ENCODE measurements at places on chromosomes 1 and 21. TPM values are rescaled to one million over a fixed set of nuclear protein-coding genes. Genes with fewer than 3 reads are reported as not detected.
A peak's percentile ranks its signal among the peaks of the same experiment; 100 is the strongest.

- H3K4me1 ChIP-seq: peaks cover 7% of the 10 kb centered on the region
- no peak within 1 kb of the TSS for H3K27ac ChIP-seq
- peak; percentile 72 for DNase-seq
- H3K36me3 ChIP-seq: no peaks in the 10 kb centered on the region
Observed at GRCh38 chr1:99264201-99265021, at the start of gene PLPPR4. Gene PLPPR4 (plus strand): TSS chr1:99264492. CDS start chr1:99264594, 102 bp downstream.

DNA sequence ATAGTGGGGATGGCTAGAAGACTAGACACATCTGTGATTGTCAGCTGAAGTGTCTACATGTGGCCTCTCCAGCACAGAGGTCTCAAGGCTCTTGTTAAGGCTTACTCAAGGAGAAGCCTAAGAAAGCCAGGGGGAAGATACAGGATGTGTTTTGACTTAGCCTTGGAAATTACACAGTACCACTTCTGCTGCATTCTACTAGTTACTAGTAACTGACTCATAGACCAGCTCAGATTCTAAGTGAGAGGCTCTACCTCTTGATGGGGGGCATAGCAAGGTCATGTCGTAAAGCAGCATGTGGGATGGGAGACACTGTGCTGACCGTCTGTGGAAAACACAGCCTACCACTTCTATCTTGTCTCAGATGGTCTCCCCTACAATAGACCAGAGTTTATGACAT lies 99.5 kb downstream of the UBE2U start:
- no peaks in the 10 kb centered on the region for H3K27me3 ChIP-seq
- no peak overlapping the region for H3K27ac ChIP-seq

- H3K4me3 ChIP-seq: no peak overlapping the region
- H3K4me1 ChIP-seq: peaks cover 8% of the 10 kb centered on the region
- no peak overlapping the region for H3K27ac ChIP-seq
- DNase-seq: no peak
- H3K36me3 ChIP-seq: no peaks in the 10 kb centered on the region
- no peaks in the 10 kb centered on the region for H3K27me3 ChIP-seq
Observed at GRCh38 chr21:26120828-26121227, 49.7 kb downstream of the APP start.

GRCh38 chr21:34630536-34631143 lies 15.7 kb upstream of the RCAN1 start:
- DNase-seq: no peak
- no peak overlapping the region for H3K27ac ChIP-seq
- H3K36me3 ChIP-seq: no peaks in the 10 kb centered on the region
- no peak overlapping the region for H3K4me3 ChIP-seq
- no peaks in the 10 kb centered on the region for H3K27me3 ChIP-seq
- H3K4me1 ChIP-seq: no peaks in the 10 kb centered on the region

DYNLT5 gene
- 0.72 TPM for total RNA-seq

DNA sequence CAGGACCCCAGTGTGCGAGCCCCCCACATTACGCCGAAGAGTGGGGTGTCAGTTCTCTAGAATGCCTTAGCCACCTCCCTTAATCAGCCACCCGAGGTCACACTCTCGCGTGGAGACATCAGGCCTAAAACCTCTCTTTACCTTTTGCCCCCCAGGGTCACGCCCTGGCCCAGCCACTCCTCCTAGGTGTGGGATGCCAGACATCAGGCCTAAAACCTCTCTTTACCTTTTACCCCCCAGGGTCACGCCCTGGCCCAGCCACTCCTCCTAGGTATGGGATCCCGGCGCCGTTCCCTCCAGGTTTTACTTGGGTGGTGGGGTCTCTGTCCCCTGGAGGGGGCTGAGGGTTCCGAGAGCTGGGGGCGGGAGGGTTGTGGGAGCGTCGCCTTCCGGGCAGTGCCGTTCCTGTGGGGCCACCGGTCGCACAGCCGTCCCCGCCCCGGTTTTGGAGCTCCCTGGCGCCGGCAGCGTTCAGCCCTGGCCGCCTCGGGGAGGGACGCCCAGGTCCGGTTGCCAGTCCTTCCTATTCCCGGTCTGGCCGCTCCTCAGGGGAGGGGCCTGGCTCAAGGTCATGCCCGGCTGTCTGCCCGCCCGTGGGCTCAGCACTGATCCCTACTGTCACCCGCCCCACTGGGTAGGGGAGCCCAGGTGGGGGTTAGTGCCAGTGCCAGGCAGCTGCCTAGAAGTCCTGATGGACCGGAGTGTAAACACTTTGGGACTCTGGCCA lies 882 bp downstream of the VPS13D start:
- H3K27me3 ChIP-seq: no peaks in the 10 kb centered on the region
- peaks cover 15% of the 10 kb centered on the region for H3K36me3 ChIP-seq
- peaks cover 31% of the 10 kb centered on the region for H3K4me1 ChIP-seq
- H3K4me3 ChIP-seq: peak overlapping the region; percentile 91

SPRR1B gene
- not detected for total RNA-seq

FCMR gene
- total RNA-seq: 193 TPM

RGS13 gene
- 1.7 TPM for total RNA-seq

KRTCAP2 gene
- 140 TPM for total RNA-seq

DNA sequence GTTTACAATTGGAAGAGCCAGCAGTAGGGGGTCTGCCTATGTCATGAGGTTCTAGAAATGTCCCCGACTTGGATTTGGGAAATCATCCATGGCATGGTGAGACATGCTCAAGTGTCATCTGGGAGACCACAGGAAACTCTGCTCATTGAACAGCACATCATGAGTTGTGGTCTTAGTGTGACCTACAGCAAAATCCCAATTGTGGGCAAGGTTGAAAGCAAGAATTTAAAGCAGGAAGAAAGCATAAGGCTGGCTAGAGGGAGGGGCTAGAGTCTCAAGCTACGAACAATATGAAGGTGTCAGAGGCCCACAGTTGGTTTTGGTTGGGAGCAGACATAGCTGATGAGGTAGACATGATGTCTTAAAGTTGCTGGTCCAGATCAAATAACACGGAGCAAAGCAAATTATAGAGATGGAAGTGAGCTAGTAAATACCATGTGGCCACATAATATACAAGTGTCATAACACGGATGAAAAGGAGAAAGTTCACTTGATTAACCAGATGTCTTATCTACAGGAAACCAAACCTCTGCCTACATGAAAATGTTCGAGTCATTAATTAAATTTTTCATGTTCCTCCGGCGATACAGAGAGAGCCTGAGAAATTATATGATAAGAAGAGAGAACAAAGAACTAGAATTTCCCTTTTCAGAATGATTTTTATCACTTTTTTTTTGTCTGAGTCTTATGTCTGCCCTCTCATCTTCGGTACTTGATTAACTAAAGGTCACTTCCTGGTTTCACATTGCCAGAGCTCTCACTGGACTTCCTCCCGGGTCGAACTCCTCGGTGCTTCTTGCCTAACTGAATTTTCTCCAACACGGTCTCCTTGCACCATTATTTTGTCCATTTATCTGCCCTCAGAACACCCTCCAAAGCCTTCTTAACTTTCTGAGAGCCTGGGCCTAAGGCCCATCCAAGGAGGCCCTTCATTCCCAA lies 67.5 kb upstream of the DUSP10 start:
- no peak overlapping the region for H3K4me3 ChIP-seq
- H3K36me3 ChIP-seq: no peaks in the 10 kb centered on the region
- no peaks in the 10 kb centered on the region for H3K27me3 ChIP-seq
- peaks cover 9% of the 10 kb centered on the region for H3K4me1 ChIP-seq

GRCh38 chr1:16967095-16967575 lies 13.3 kb downstream of the MFAP2 start:
- H3K27ac ChIP-seq: no peak overlapping the region
- no peak for DNase-seq
- H3K4me1 ChIP-seq: no peaks in the 10 kb centered on the region

GRCh38 chr1:119373465-119373864 lies 4.9 kb downstream of the HAO2 start:
- no peaks in the 10 kb centered on the region for H3K36me3 ChIP-seq
- H3K27ac ChIP-seq: no peak overlapping the region
- no peaks in the 10 kb centered on the region for H3K27me3 ChIP-seq
- no peak for DNase-seq
- H3K4me1 ChIP-seq: no peaks in the 10 kb centered on the region

FAM177B gene
- 19.1 TPM for total RNA-seq

- no peak overlapping the region for H3K27ac ChIP-seq
- H3K36me3 ChIP-seq: no peaks in the 10 kb centered on the region
- H3K4me1 ChIP-seq: no peaks in the 10 kb centered on the region
- DNase-seq: no peak
- H3K27me3 ChIP-seq: peaks cover under 1% of the 10 kb centered on the region
- H3K4me3 ChIP-seq: no peak overlapping the region
Observed at GRCh38 chr1:16006552-16007485, 2.8 kb downstream of the SRARP start.

GRCh38 chr1:48469616-48470480 lies 2.2 kb downstream of the SPATA6 start:
- H3K27me3 ChIP-seq: no peaks in the 10 kb centered on the region
- H3K27ac ChIP-seq: peak overlapping the region; percentile 50
- H3K4me3 ChIP-seq: peak overlapping the region; percentile 90
- DNase-seq: peak; percentile 87
- H3K4me1 ChIP-seq: peaks cover 9% of the 10 kb centered on the region
- H3K36me3 ChIP-seq: no peaks in the 10 kb centered on the region

TOMM20 gene
- 59.6 TPM for total RNA-seq
